ENCODE measurements at places on chromosomes 2 and 18. TPM values are rescaled to one million over a fixed set of nuclear protein-coding genes. Genes with fewer than 3 reads are reported as not detected.

DNA sequence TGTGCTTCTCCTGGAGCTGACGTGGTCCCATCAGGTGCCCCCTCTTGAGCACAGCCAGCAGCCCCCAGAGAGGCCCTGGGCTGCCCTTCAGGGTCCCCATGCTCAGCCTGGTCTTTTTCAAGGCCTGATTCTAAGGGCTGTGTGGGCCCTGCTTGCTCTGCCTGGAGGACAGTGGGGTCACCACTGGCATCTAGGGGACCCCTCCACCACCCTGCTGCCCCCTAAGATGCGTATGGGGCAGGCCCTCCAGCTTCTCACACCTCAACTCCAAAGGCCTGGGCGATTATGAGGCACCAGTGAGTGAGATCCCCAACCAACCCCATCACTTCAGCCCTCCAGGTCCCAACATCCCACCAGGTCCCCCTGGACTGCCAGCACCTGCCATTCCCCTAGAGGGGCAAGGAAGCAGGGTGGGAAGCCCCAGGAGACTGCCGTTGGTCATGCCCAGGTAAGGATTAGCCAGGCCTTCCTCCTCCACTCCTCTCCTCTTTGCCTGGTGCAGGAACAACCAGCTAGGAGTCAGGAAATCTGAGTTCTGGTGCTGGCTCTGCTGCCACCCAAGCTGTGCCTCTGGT, 114.4 kb downstream of the SMAD7 start:
- DNase-seq: no peak

GRCh38 chr2:38215993-38216392, 140.0 kb upstream of the CYP1B1 start:
- DNase-seq: no peak

- DNase-seq: no peak
Observed at GRCh38 chr2:174577967-174578589, 19.5 kb downstream of the WIPF1 start.

DNA sequence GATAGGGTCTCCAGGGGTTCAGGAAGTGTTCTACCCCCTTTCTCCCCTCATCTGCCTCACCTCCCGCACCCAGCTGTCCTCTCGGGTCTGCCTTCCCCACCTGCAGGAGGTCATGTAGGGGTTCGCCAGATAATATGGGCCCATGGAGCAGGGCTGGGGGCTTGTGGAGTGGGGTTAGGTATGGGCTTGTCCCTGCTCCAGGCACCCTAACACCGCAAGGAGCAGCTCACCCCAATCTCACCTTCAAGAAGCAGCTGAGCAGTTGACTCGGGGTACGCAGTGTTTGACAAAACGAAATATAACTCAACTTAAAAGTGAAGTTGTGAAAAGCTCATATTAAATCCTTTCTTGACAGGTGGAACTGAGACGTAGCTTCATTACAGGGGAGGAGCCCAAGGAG, 99.6 kb downstream of the CTIF start:
- no peak for DNase-seq

DNA sequence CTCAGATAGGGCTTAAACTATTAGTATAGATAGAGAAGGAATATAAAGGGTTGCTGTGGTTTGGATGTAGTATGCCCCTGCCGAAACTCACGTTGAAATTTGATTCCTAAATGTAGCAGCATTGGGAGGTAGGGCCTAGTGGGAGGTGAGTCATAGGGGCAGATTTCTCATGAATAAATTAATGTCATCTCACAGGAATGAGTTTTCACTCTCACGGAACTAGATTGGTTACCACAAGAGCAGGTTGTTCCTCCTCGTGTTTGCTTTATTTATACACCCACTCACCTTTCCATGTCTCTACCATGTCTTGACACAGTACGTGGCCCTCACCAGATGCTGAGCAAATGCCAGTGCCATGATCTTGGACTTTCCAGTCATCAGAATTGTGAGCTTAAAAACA, 218.2 kb downstream of the RBM43 start:
- no peak for DNase-seq

DNA sequence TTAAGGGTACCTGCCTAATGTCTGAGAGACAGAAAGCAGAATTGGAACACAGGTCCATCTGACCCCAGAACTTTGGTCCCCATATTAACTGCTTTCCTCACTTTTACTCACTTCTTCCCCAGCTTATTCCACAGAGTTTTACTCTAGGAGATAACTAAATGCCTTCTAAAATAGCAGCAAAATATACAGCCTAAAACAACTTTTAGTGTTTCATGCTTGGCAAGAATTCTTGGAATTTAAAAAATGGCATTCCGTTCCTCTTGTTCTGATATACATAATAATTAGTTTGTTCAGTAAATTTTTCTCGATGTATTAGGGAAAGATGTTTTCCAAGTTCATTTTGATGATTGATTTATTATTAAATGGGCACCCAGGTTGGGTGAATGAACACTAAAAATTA, 151.9 kb downstream of the FHOD3 start:
- DNase-seq: no peak

DNA sequence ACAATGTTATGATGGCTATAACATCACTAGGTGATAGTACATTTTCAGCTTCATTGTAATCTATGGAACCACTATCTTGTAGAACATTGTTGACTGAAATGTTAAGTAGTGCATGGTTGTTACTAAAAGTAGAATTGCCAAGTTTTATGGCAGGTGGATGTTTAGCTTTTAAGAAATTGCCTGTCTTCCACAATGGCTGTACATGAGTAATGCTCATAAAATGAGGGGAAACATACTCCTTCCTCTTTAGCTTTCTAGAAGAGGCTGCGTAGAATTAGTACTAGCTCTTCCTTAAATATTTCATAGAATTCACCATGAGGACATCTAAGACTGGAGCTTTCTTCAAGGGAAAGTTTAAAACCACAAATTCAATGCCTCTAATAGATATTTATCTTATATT, 161.0 kb downstream of the TPGS2 start:
- DNase-seq: no peak

DNA sequence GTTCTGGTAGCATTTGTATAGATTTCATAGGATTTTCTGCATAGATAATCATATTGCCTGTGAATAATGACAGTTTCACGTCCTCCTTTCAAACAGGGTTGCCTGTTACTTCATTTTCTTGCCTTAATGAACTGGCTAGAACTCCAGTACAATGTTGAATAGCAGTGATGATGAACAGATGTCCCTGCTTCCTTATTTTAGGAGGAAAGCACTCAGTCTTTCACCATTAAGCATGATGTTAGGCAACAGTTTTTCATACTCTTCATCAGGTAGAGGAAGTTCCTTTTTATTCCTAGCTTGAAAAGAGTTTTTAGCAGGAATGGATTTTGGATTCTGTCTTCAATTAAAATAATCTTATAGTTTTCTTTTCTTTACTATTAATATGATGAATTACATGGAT, 39.7 kb downstream of the C2orf76 start:
- DNase-seq: no peak

DNA sequence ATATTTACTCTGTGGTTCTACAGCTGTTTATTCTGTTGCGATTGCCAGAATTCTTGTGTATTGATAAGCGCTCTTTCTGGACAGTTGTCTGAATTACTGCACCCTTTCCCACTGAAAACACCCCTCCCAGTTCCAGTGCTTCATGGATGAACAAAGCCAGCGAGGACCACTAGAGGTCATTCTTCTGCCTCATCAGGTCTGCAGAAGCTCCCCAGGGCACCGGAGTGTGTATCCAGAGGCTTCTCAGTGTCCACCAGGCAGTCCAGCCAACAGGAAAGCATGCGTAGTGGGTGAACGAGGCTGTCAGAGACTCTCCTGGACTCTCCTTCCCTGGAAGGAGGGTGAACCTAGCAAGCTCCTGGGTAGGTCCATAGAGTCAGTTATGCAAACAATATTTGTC, 40.6 kb upstream of the INHBB start:
- DNase-seq: no peak

GRCh38 chr2:119846021-119846420, 86.3 kb downstream of the PTPN4 start:
- no peak for DNase-seq

GRCh38 chr2:170170281-170171040, 7.5 kb upstream of the MYO3B start:
- DNase-seq: no peak

GRCh38 chr2:74857725-74858124, 23.8 kb downstream of the HK2 start:
- no peak for DNase-seq

- no peak for DNase-seq
Observed at GRCh38 chr2:43831543-43832294, 6.9 kb downstream of the ABCG5 start.

- DNase-seq: no peak
Observed at GRCh38 chr18:63240531-63241316, 78.8 kb downstream of the BCL2 start.

DNA sequence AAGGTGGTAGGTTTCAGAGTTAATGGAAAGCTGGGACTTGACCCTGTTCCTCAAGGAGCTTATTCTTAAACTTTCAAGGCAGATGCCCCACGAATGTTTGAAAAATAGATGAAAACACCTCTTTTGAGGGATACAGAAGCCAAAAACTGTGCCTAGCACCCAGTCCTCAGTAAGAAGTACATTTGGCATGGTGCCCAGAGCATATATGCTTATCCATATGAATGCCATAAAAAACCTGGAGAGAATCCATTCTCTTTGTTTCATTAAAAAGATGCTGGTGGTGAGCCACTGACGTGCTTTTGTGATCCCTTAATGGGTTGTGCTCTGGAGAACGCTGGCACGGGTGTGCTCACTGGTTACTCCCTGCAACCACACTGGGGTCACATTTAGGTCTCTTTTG, 69.0 kb downstream of the IL1R2 start:
- no peak for DNase-seq

GRCh38 chr2:165837122-165837521, 43.1 kb upstream of the GALNT3 start:
- DNase-seq: no peak

- no peak for DNase-seq
Observed at GRCh38 chr18:43158381-43158780, 42.9 kb upstream of the RIT2 start.

- DNase-seq: no peak
Observed at GRCh38 chr2:62578803-62579640, 73.0 kb upstream of the TMEM17 start.

DNA sequence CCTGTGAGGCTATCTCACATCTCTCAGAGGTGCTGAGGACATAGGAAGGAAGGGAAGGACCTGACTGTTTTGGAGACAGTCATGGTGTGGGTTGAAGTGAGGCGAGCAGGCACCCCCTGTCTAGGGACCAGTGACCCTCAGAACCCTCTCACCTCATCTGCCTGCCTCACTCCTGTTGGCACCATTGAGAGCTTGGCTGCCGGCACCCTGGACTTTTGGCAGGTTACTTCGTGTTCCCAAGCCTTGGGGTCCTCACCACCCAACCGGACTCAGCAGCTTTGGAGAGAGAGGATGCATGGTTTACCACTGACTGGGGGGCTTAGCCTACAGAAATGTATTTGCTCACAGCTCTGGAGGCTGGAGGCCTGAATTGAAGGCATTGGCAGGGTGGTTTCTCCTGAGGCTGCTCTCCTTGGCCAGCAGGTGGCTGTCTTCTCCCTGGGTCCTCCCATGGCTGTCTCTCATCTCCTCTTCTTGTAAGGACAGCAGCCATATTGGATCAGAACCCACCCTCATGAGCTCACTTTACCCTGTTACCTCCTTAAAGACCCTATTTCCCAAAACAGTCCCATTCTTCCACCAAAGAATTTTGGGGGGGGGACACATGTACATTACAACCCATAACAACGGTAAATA, 142.0 kb downstream of the TSN start:
- no peak for DNase-seq

DNA sequence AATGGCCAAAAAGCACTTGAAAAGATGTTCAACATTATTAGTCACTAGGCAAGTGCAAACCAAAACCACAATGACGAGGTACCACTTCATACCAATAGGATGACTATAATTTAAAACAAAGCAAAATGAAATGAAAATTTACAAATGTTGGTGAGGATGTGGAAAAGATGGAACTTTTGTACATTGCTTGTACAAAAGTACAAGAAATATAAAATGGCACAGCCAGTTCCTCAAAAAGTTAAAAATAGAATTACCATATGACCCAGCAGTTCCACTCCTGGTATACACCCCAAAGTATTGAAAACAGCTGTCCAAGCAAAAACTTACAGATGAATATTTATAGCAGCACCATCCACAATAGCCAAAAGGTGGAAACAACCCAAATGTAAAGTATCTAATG, 107.8 kb upstream of the XPO1 start:
- DNase-seq: no peak

Gene OTOS
- not detected for total RNA-seq

Gene IRS1
- 5.1 TPM for total RNA-seq

Gene ALPI
- total RNA-seq: not detected

Gene MAPK4
- not detected for total RNA-seq

Gene AMER3
- not detected for total RNA-seq

Gene GCG
- total RNA-seq: not detected

Gene INPP4A
- 31.6 TPM for total RNA-seq

Gene CHRND
- total RNA-seq: not detected

Gene KCNE4
- total RNA-seq: not detected
